ENCODE measurements at places on chromosomes 4 and X.

DNA sequence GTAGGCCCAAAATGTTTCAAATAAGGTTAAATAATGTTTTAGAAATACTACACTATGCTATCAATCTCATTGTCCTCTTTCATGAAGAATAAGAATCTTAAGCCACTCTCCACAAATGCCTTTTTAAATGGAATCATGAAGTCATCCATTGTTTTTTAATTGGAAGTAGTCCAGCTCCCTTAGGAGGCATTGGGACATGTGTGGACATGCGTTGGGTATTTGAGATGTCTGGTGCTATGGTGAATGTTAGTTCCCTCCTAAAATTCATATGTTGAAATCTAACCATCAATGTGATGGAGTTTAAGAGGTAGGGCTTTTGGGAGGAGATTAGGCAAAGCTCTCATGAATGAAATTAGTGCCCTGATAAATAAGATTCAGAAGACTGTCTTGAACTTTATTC lies 289.0 kb downstream of the C4orf33 start:
- DNase-seq = no peak
- no peaks in the 10 kb centered on the region for H3K27me3 ChIP-seq
- H3K36me3 ChIP-seq = no peaks in the 10 kb centered on the region
- no peaks in the 10 kb centered on the region for H3K4me1 ChIP-seq
- H3K27ac ChIP-seq = no peak overlapping the region

GRCh38 chr4:3502941-3503936 lies 29.0 kb downstream of the LRPAP1 start:
- no peaks in the 10 kb centered on the region for H3K4me1 ChIP-seq
- DNase-seq = no peak

DNA sequence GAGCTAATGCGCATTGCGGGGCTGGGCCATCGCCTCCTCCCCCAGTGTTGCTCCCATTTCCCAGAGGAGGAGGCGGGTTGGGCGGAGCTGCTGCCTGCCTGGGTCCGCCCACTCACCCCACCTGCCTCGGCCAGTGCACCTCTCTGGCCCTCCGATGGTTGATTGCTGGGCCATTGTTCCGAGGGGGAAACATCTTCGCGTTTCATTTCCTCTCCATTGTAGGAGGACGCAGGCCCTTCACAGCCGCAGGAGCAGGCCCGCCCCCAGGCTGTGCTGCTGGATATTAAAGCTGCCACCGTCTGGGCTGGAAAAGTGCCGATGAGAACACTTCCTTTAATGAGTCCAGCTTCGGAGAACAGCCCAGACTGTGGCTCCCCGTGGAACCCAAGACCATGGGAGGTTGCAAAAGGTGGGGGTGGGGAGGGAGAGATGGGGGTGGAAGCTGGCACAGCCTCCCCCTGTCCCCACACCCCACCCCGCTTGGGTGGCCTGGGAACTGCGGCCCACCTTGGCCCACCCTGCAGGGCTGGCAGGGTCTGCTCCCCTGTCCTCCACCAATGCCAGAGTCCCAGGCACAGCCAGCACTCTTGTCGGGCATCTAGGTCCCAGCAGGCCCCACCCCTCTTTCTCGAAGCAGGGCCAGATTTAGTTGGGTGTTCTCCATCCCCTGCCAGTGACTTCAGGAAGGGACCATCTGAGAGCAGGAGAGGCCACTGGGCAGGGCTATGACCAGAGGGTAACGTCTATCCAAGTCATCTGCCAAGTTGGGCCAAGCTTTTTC lies 96.6 kb downstream of the ADRA2C start:
- no peak overlapping the region for H3K4me3 ChIP-seq
- H3K27me3 ChIP-seq = peaks cover 40% of the 10 kb centered on the region
- H3K36me3 ChIP-seq = no peaks in the 10 kb centered on the region
- H3K4me1 ChIP-seq = no peaks in the 10 kb centered on the region

DNA sequence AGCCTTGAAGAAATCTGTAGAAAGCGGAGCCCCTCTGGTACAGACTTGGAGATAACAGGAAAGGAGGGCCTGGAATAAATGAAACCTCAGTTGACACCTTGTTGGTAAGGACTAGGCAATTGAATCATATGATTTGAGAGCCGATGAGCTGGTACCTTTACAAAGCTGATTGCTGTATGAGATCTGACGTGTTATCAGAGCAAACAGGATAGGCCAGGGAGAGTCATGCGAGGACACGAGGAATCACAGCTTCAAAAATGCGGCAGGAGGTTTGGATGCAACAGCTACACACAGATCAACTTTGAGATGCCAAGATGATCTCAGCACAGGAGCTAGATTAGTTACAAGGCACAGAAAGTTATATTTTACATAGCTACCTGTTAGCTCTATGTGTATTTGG lies 7.4 kb upstream of the SLC10A4 start:
- peaks cover 2% of the 10 kb centered on the region for H3K4me1 ChIP-seq
- H3K4me3 ChIP-seq = no peak overlapping the region
- no peak for DNase-seq
- H3K36me3 ChIP-seq = no peaks in the 10 kb centered on the region
